ENCODE measurements at places on chromosomes 5 and 9. TPM values are rescaled to one million over a fixed set of nuclear protein-coding genes. Genes with fewer than 3 reads are reported as not detected.

DNA sequence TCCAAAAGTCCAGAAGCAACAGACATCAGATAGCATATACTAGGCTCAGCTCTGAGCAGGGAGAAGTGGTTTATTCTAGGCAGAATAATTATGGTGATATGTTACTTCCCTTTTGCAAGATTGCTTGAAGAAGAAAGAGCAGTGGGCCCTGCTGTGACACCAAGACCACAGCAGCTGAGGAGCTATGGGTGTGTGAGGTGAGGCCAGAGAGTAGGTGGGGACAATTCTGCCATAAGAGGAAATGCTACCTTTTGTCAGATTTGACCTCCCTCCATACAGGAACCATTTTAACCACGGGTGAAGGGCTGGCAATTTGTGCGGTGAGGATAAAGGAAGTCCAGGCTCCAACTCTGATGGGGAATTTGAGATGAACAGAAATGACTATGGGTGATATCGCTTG lies 51.3 kb downstream of the TNFSF15 start:
- no peak for DNase-seq

The PTGES gene
- not detected for total RNA-seq

The TRMT10B gene
- 11.6 TPM for total RNA-seq

- no peak for DNase-seq
Observed at GRCh38 chr9:19451240-19452087, 42.7 kb downstream of the ACER2 start.

DNA sequence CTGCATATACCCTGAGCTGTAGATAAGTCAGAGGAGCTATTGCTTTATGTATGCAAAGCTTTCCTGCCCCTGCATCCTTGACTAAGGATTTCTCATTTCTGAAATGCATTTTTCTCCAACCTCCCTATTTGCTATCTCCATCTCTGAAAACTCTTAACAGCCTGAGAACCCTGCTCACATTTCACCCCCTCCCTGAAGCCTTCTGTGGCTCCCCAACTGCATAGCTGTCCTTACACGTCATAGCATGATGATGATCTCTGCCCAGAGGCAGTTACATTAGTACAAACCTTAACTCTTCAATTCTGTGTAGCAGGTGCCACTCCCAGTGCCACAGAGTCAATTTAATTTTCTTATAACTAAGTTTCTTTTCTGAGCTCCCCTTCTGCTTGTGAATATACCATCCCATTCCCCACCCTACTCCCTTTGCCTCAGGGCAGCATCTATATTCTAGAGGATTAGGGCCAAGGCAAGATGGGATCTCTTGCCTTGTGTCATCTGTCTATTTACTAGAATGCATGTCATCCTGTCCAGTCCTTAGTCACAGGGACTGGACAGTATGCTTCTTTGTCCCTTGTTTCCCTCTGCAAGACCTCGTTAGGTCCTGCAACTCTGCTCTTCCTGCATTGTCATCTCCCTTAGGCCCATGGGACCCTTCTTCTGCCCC lies 149.7 kb upstream of the SPRY4 start:
- no peak for DNase-seq
